Activated CD4-positive, alpha-beta T cell treated with anti-CD3 and anti-CD28 coated beads for 4 hours (primary cell): ENCODE measurements at places on chromosomes 16 and 17.

- peak; percentile 55 for DNase-seq
These were observed 20.4 kb upstream of the YPEL2 start for GRCh38 chr17:59311051-59311468.

DNA sequence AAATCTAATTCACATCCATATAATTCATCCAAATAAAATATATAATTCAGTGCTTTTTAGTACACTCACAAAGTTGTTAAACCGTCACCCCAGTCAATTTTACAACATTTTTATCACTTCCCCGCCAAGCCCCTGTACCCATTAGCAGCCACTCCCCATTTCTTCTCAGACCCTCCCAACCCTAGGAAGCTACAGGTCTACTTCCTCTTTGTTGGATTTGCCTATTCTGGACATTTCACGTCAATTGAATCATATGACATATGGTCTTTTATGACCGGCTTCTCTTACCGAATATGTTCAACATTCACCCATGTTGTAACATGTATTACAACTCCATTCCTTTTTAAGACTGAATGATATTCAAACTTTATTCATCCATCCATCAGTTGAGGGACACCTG, 19.9 kb upstream of the MLKL start:
- DNase-seq: no peak

DNA sequence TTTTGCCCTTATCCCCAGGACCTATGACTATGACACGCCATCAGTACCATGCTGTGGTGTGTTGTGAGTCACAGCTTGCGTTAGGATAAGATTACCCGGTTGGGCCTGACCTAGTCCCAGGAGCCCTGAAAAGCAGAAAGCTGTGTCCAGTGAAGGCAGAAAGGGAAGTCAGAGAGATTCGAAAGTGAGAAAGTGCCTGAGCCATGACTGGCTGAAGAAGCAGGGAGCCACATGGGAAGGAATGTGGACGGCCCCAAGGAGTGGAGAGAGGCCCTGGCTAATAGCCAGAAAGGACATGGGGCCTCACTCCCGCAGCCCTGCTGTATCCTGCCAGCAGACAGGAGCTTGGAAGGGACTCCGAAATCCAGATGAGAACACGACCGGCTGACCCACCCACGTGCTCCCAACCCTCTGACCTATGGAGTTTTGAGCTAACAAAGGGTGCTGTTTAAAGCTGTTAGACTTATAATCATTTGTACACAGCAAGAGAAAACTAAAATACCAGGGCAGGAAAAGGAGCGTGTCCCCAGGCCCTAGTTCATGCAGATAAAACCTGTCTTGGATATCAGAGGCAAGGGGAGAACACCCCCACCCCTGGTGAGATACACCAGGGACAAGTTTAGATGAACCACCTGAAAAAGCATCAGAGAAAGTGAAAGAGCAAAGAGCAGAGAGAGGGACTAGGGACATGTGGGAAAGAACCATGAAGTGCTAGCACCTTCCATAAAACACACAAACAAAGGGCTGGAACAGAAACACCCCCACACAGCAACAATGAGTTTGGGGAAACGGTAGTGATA, 115.3 kb downstream of the SLC39A11 start:
- DNase-seq: no peak

DNA sequence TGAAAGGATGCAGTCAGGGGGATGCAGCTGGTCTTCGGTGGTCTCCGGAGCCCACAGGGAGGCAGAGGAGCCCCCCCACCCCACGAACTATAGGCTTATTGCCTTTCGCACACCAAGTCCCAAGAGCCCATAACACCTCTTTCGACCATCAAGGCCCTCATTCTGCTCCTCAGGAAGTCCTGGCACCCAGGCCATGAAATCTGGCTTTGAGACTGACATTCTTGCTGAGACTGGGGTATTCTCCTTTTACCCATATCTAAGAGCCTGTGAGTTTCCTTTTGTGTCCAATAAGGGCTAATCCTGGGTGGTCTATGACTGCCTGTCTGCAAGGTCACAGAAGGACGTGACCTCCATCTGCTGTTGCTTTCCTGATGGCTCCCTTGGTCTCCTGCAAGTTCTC, 6.4 kb upstream of the ARL4D start:
- DNase-seq: no peak

DNA sequence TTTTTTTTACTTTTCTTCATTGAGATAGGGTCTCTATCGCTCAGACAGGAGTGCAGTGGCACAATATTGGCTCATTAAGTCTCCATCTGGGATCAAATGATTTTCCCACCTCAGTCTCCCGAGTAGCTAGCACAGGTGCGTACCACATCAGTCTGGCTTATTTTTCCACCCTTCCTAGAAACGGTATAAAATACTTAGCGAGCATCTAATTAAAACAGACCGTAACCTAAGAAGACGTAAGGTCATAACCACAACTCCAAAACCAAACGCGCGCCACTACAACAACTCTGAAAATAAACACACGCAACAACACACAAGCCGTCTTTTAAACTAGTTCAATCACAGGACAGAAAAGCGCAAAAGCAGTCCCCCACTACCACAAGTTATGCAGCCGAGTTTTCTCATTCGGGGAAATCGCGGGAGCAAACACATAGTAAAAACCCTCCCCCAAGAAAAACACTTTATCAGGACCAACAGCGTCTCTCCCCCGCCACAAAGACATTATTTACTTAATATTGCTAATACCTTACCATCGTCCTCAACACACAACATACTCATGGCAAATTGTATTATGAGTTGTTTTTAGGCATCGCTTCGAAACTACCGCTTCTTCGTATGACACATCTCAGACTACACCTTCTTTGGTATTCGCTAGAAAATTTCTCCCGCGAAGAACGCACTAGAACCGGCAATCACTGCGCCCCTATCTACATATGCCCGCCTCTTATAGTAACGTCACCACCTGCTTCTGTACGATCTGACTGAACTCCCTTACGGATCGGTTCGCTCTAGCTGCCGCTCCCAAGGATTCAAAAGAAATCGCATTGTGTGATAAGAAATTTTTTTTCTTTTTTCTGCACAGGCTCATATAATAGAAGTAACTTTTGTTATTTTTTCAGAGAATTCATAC, 32.8 kb downstream of the TEX14 start:
- peak; percentile 80 for DNase-seq

- DNase-seq: no peak
These were observed 13.7 kb downstream of the BLMH start for GRCh38 chr17:30278032-30278431.

- no peak for DNase-seq
These were observed 13.7 kb upstream of the TAT start for GRCh38 chr16:71590584-71590983.

DNA sequence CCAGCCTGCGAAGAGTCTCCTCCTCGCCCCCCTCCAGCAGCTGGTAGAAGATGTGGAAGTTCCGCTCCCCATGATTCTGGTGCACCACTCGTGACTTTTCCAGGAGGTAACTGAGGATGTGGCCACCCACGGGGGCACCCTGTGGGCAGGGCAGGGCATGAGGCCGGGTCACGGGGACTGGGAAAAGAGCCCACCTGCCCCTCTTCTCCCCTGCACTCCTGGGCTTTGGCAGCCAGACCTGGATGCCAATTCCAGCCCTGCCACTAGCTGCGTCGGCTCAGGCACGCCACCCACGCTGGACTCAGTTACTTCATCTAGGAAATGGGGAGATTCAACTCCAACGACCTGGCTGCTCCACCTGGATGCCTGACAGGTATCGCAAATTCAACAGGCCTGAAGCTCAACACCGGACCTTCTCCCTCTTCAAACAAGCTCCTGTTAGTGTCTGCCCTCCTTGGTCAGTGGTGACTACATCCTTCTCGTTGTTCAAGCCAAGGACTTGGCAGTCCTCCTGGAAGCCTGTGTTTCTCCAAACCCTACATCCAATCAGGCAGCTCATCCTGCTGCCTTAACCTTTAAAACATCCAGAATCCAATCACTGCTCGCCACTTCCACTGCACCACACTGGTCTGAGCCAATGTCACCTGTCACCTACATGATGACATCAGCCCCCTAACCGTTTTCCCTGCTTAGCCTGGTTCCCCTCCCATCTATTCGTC, 11.6 kb downstream of the MYO1C start:
- no peak for DNase-seq

GRCh38 chr16:53865494-53865863, 161.5 kb downstream of the FTO start:
- DNase-seq: no peak

DNA sequence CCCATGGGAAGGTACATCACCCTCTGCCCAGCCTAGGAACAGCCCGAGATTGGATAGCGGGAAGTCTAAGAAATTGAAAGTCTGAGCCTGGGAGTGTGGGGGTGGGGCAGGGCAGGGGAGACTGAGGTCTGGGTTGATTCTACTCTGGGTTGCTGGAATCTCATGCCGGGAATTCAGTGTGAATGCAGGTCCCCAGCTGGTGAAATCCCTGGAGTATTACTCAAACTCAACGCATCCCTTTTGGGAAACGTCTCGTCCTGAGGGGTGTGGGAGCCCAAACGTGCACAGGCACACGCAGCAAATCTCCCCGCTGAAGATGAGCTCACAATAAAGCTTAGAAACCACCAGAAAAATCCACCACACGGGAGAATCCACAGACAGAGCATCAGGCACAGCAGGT, 55.4 kb downstream of the SOCS1 start:
- no peak for DNase-seq

- no peak for DNase-seq
These were observed 87.0 kb downstream of the HELZ start for GRCh38 chr17:67157732-67158639.

DNA sequence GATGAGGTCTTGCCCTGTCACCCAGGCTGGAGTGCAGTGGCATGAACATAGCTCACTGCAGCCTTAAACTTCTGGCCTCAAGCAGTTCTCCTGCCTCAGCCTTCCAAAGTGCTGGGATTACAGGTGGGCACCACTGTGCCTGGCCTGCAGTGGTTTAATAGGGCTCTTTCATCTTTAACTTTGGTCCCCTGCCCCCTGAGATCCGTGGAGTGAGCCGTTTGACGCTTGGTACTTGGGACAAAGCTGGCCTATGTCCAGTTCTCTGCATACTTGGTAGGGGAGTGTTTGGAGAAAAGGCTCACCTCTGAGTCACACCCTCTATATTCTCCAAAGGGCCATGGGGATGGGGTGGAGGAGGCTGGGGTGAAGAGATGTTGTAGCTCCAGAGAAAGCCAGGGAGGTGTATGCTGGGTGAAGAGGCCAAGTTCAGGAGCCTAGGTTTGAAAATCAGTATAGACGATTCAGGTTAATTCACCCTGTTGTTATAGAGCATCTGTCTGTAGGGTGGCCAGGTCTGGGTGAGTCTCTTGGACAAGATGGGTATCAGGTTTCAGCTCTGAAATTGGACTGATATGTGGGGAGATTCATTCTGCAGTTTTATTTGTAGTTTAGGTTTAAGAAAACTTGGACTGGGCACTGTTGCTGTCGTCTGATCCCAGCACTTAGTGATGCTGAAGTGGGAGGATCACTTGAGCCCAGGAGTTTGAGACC, 17.6 kb downstream of the ABCC1 start:
- no peak for DNase-seq

- DNase-seq: no peak
These were observed 16.0 kb downstream of the HOXB4 start for GRCh38 chr17:48561884-48562810.

DNA sequence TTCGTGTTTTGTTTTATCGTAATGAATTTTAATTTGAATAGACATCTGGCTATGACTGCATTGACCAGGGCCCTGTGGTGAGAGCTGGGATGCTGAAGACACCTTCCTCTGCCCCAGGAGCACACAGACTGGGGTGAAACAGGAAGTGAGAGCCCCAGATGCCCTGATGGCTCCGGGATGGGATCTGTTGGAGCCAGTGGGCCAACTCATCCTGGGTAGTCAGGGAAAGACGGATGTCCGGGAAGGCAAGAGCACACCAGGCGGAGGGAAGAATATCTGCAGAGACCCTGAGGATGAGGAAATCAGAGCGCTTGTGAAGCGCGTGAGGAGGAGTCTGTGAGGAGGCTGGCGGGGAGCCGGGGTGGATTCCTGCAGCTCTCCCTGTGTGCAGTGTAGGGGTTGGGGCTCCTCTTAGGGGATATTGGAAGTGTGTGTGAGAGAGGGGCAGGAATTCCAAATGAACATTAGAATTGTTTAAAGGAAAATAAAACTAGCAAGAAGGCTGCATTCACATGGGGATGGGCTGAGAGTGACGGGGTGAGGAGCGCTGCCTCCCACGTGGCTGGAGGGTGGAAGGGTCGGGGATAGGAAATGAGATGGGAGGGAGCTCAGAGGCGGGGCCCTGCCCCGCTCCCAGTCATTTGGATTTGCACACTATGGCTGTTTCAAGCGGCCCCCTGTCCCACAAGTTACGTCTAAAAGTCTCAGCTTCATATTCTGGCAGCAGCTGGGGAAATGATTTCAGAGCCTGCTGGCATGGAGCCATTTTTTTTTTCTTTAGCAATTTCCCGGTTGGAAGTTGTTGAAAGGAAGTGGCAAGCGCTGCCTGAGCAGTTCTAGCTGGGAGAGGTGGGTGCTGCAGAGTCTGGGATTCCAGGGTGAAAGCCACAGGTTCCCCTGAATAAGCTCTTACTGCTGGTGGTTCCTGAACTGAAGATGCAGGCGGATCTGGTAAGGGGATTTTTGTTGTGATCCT, 71.2 kb upstream of the LGALS9 start:
- no peak for DNase-seq

DNA sequence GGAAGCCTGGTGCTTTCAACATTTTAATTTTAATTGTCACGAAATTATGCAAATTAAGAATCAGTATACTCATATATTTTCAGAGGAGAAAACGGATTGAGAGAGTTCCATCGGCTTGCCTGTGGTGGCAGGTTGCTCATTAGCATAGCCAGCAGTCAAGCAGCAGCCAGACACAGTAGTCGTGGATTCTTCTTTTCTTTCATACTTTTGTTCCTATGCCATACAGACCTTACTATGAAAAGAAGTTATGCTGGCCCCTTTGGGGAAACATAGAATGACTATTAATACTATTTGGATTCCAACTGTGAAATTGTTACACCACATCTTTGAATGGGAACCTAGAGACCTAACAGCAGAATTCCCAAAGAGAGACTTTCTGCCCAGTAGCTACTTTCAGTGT, 617.7 kb upstream of the CA10 start:
- no peak for DNase-seq

GRCh38 chr17:56028837-56029236, 124.4 kb upstream of the ANKFN1 start:
- no peak for DNase-seq

DNA sequence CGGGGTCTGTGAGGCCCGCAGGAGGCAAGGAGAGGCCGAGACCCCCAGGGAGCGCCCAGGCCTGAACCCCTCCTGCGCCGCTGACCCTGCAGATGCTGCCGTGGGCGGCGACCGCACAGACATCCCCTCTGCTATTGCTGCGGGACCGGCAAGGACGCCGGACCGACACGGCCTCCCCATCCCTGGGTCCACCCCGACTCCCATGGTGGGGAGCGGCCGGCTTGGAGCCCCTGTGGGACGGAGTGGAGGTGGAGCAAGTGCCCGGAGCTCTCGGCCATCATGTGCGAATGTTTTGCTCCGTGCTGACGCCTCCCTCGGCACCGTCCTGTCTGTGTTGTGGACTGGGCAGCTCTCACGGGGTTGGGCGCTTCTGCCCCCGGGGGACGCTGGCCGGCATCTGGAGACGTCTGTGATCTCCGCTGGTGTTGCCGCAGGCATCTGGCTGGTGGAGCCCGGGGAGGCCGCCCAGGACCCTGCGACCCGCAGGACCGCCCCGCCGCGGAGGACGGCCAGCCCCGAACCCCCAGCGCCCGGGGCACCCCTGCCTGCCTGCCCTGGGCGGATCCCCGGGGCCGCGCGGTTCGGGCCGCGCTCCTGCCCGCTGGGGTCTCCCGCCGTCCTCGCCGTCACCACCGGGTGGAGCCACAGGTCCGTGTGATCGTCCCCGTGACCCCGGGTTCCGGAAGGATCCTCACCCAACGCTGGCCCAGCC, 12.8 kb upstream of the GNG13 start:
- peak; percentile 56 for DNase-seq
